ENCODE measurements at places on chromosomes 16 and 17.
A peak's percentile ranks its signal among the peaks of the same experiment; 100 is the strongest.

DNA sequence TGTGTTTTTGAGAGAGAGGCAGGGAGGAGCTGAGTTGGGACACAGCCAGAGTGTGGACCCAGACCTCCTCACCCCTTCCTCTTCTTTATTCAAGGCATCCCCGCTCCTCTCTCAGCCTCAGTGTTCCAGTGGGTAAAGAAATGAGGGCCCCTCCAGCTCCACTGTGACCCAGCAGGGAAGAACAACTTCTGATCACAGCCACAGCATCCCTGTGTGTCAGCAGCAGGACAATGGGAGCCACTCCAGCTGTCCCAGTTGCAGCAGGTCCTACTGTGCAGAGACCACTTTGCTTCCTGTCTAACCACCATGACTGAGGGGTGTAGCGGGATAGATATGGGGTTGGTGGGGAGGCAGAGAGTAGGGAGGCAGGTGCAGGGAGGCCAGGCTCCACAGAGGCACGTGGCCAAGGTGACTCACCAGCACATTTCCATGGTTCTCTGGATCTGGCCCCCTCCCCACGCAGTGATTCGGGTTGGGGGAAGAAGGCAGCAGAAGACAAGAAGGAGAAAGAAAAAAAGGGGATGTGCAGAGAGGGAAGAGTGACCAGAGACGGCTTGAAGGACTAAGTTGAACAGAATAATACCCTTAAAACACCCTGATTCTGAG, 24.5 kb downstream of the PIK3R5 start:
- DNase-seq, result no peak

DNA sequence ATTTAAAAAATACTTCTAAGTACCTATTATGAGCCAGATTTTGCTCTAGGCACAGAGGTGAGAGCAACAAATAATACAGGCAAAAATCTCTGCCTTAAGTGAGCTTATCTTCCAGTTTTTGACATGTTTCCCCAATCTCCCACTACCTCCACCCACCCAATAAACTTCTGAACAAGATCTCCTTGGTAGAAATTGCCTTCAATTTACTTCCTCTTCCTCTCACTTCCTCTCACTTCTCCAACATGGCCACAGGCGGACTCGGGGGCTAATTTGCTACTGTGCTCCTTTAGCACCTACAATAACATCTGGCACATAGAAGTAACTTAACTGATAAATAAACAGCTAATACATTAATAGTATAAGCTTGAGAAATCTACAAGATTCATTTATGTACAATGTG, 82.6 kb downstream of the CACNG1 start:
- no peak for DNase-seq

DNA sequence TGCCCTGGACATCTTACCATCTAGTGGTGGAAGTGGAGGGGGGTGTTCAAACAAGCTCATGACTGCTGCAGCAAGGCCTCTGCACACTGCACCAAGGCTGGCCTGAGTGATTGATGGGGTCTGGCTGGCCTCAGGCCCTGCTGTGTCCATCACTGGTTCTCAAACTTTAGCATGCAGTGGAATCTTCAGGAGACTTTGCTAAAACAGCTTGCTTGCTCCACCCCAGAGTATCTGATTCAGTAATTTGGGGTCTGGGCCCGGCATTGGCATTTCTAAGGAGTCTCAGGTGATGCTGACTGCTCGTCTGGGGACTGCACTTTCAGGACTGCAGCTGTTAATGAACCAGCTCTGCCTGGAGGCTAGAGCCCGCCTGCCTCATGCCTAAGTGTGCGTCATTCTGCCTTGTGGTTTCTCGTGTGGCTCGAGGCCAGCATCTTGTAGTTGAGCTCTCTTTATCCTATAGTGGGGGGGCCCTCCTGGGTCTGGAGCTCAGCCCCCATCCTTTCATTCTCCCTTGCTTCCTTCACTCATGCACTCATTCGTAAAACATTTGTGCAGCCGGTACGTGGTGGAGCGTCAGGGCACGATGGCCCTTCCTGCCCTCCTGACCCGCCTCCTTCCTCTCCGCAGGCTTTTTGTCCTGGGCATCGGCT, 4.1 kb downstream of the MGAT5B start:
- no peak for DNase-seq

GRCh38 chr17:51601622-51602261, 341.4 kb downstream of the UTP18 start:
- DNase-seq, result no peak

DNA sequence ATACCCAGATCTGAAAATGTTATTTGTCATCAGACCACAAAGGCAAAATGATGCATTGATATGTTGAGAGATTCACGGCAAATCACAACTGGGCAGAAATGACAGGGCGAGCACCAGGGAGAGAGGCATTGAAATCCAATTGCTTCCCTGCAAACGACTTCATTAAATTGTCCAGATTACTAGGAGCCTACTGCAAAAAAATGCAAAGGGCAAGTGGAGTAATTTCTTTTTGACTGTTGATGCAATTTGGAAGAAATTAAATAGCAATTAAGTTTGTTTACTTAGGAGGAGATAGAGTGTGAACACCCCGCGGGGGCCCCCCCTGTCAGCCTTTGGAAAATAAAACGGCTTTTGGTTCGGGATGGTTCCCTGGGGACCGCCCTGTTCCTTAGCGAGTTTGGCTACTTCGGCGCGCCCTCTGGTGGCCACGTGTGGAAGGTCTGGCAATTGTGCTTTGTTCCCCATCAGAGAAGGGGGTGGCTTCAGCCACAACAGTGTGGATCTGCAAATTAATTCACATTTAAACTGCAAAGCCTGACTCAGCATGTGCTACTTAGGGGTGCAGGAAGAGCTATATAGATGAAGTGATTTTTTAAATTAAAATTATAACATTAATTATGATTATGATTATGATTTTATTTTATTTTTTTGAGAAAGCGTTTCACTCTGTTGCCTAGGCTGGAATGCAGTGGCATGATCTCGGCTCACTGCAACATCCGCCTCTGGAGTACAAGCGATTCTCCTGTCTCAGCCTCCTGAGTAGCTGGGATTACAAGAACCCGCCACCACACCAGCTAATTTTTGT, 14.5 kb upstream of the TMC7 start:
- peak; percentile 49 for DNase-seq

- no peak for DNase-seq
Observed at GRCh38 chr17:43631429-43631828, 30.3 kb downstream of the MEOX1 start.

DNA sequence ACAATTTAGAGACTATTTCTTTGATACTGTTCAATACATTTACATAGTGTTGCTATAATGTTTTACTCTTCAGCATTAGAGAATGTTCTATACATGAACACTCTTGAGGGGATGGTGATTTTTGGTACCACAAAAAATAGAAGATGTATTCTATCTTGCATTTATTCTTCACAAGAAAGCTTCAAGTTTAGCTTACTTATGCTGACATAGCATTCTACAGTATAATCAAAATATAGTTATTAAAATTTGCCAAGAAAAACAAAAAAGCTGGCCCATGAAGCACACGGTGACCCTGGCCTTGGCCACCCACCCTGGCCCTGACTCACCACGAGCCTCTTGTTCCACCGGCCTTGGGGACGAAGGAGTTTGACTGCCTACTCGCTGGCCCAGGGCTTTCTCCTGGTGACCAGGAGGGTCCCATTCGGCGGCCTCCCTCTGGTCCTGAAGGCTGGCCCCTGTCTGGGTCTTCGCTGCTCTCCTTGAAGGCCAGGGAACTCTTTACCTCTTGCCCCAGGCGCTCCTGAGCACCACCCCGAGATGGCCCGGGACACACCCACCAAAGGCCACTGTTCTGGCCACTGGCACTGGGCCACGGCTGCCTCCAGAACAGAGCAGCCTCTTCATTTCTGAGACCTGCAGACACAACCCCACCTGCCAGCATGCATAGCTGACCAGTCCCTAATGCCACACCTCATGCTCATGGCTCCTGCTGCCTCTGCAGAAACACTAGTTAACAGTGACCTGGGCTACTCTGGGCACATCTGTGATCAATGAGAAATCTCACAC, 22.5 kb upstream of the ICAM2 start:
- DNase-seq, result no peak
